Suppressor macrophage (primary cell): ENCODE measurements at places on chromosomes 7 and 10.

- no peak for DNase-seq
These were observed 10.8 kb upstream of the GPNMB start for GRCh38 chr7:23235813-23236221.

DNA sequence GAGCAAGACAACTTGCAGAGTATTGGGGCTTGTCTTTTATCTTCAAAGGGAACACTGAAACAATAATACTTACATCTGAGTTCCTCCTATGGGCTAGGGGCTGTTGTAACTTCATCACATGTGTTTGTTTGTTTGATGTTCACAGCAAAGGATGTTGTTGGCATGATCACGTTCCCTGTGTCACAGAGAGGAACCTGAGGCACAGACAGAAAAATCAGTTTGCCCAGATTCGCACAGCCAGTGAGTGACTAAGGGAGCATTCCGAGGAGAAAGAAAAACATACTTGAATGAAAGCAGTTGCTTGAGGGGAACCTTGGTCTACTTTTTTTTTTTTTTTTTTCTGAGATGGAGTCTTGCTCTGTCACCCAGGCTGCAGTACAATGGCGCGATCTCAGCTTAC lies 87.2 kb upstream of the PFKP start:
- peak; percentile 32 for DNase-seq

- peak; percentile 39 for DNase-seq
These were observed 384.5 kb downstream of the PLXDC2 start for GRCh38 chr10:20200758-20201157.

DNA sequence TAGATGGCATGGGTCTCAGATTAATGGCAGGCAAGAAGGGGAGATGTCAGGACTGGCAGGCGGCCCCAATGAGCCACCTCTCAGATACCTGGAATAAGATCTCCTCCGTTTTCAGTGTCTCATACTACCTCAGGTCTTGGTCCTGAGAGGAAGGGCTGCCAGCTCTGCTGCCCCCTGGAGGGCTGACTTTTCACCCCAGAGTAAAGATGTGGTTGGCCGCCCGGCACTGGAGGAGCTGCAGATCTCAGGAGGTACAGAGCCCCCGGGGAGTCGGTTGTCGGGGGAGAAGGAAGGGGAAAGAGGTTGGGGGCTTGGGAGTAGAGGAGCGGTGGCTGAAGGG lies 642 bp upstream of the COL13A1 start:
- peak; percentile 56 for DNase-seq

- peak; percentile 43 for DNase-seq
These were observed 417.1 kb upstream of the KLF6 start for GRCh38 chr10:4201866-4202825.

DNA sequence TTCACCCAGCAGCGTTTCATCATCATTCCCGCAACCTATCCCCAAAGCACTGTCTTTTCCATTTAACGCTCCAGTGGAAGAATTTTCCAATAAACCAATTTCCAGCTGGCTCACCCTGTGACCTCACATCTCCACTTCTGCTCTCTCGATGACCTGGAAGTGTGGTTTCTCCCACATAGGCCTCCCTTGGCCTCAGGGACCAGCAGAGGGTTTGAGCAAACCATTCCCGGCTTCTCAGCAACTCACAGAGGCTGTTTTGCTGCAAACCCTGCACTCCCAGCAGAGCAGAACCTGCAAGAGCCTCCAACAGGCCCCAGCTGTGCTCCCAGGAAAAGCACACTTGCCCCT lies 523.0 kb upstream of the FOXK1 start:
- DNase-seq = no peak

DNA sequence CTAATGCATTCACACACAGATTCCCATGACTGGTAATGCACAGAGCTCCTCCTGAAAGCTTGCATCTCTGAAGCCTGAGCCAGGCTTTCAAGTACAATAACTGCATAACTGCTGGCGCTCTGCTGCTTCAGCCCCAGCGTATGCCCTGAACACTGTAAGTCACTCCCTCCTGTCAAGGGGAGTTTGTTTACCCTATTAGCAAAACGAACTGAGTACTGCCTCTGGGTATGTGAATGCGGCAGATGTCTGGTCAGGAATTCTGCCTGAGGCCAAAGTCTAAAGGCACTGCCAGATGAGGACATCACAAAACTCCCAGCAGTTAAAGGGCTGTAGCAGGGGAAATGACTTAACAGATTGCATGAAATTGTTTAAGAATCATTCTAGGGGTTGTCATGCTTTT lies 97.7 kb downstream of the NRCAM start:
- DNase-seq = no peak

- no peak for DNase-seq
These were observed 3.4 kb downstream of the RABGEF1 start for GRCh38 chr7:66743920-66744319.

- no peak for DNase-seq
These were observed 60.2 kb upstream of the NRBF2 start for GRCh38 chr10:63072951-63073350.

DNA sequence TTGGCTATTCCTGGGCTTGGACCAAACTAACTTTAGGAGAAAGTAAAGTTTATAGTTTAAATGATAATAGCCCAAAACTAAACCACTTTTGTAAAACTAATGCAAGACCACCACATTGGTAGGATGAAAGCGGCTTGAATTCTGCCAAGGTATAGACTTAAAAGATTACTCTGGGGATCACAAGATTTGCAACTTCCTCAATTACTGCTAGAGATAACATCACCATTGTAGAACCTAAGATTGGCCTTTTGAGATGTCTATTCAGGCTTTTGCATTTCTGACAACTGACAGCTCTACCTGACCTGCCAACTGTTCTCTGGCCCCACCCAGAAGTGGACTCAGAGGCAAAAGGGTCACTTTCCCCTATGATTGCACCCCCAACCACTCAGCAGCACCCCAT lies 162.4 kb downstream of the TNS3 start:
- DNase-seq = peak; percentile 45

- DNase-seq = no peak
These were observed 2.0 kb downstream of the GARS1 start for GRCh38 chr7:30596721-30597120.

GRCh38 chr10:124659380-124659779 lies 84.8 kb downstream of the FAM53B start:
- DNase-seq = no peak

- DNase-seq = no peak
These were observed 409.8 kb upstream of the NPVF start for GRCh38 chr7:25638068-25638467.

GRCh38 chr7:50502001-50502684 lies 52.0 kb upstream of the FIGNL1 start:
- no peak for DNase-seq

DNA sequence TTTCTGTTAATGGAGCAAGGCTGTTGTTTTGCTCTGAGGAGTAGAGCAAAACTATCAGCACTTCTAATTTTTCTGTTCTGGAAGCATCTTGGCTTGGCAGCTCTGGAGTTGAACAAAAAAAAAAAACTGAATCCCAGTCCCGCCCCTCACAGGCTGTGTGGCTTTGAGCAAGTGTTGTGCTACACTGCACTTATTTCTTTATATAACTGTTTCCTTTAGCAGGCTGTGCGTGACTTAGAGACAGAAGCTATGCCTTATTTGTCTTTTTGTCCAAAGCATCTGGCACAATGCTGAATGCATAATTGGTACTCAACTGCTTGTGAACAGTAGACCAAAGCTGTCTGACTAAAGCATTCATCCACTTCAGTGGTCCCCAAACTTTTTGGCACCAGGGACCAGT lies 96.1 kb downstream of the AMPH start:
- DNase-seq = no peak

DNA sequence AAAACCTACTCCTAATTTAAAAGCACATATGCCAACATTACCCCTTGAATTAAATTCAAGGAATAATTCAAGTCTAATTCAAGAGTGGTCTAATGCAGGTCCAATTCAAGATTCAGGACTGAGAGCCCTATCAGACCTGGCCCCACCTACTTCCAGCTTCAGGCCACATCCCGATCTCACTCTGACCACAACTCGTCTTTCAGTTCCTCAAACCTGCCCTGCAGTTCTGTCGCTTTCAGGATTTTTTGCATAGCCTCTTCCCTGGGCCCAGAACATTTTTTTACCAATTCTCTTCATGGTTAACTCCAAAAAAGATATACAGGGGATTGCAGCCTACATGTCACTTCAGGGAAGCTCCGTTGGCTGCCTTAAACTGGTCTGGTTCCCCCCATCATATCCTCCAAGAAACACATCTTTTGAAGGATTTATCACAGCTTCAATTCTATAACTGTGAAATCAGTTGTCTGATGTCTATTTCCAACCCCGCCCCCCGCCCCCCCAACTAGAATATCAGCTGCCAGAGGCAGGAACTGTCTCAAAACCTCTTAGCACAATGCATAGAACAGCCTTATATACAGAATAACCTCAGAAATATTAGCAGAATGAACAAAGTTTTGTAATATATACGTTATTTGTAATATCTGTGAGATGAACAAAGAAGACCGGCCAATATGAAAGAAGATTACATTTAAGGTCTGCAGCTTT lies 20.8 kb downstream of the CCDC6 start:
- peak; percentile 76 for DNase-seq
